ENCODE measurements at places on chromosomes 6 and 20.

GRCh38 chr6:9494864-9495263 is 920.0 kb downstream of the TFAP2A start:
- no peak for DNase-seq

DNA sequence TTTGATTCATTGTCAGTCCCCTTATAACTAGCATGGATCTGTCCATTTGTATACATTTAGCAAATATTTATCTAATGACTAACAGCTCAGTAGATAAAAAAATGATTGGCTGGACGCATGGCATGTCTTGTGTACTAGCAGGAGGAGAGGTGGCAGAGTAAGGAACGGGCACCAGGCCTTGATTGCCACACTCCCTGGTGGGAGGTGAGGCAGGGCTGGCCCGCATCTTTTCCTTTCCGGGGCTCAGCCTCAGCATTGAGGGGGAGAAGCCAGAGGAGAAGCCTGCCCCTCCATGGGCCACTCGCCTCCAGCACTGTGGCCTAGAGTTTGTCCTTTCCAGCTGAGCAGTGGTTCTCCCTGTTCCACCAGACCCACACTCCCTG is 84.9 kb upstream of the TMEM181 start:
- DNase-seq = no peak

GRCh38 chr6:25641940-25642666 is 9.9 kb upstream of the SCGN start:
- no peak for DNase-seq

GRCh38 chr6:169190144-169190584 is 63.5 kb downstream of the THBS2 start:
- no peak for DNase-seq

DNA sequence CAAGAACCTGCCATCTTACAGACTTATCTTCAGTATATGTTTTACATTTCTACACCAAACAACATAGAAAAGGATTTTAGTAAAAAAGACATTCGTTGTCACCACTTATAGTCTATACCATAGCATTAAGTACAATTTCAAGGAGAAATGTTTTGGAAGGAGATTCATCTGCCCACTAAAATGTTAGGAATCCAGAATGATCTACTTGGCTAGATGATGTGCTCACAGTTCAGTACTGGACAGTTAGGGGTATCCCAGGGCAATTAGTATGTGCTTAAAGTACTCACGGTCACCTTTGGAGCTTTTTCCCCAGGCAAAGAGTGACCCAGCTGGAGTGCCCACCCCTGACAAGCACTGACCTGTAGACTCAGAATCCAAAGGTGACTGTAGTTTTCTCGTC is 222.9 kb downstream of the SLC24A3 start:
- DNase-seq = no peak

DNA sequence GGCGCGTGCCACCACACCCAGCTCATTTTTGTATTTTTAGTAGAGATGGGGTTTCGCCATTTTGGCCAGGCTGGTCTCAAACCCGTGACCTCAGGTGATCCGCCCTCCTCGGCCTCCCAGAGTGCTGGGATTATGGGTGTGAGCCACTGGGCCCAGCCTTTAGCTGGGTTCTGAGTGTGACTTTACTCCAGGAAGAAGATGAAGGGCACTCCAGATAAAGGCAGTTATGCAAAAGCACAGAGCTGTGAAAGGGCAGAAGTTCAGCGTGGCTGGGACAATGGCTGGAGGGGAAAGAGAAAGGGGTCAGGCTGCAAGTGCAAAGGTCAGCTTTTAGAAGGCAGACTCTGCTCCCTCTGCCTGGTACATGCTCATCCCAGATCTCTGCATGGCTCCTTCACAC is 39.7 kb downstream of the MAP3K5 start:
- DNase-seq = no peak

GRCh38 chr6:149138699-149139294 is 178.7 kb upstream of the TAB2 start:
- DNase-seq = no peak

GRCh38 chr20:25203871-25204320 is 8.4 kb downstream of the ENTPD6 start:
- DNase-seq = no peak

DNA sequence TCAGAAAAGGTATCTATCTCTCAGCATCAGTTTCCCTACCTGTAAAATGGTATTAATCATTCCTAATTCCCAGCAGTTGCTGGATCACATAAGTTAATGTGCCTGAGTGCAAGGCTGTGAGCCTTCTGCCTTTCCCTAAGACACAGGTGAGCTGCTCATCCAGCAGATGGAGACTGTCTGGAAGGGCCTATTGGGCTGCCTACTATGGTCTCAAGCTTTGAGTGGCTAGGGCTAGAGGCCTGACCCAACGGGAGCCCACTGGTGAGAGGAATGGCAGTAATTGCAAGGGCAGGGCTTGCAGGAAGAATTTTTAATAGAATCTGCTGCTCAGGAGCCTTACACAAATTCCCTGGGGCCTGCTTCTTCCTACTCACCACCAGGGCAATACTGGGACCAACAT is 4.3 kb downstream of the KHDC1 start:
- DNase-seq = no peak

- no peak for DNase-seq
Observed at GRCh38 chr6:157761926-157762325, 61.1 kb upstream of the SNX9 start.

DNA sequence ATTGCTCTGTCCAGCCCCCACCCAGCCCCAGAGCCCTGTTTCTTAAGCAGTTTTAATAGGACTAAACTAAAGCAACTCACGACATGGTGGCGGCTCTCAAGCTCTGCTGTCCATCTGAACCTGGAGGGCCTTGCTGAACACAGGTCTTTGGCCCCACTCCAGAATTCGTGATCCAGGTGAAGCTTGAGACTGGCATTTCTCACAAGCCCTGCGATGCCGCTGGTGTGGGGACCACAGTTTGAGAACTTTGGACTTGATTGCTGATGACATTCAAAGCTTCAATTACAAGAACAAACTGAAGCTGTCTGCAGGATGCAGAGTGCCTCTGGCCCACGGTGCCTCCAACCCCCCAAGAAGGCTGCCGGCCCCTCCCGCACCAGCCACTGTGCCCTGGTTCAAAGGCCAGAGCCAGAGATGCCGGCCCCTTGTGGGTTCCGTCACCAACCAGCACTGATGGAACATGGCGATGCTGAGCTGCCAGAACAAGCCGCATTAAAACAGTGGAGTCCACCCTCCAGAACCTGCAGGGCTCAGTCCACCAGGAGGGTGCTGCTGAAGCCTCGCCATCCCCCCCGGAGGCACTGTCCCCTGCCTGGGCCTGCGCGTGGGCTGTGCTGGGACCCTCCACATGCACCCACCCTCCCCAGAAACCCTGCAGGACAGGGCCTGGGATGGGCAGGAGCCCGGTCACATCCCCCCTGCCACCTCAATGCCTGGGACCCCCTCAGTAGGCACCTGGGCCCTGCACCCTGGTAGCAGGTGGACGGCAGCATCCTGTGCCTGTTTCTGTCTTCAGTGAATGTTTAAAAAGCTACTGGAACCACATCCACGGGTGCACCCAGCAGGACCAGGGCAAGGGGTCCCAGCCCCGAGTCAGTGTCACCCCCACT is 101.1 kb downstream of the PSMB1 start:
- DNase-seq = no peak

GRCh38 chr6:40738551-40739193 is 151.5 kb upstream of the LRFN2 start:
- no peak for DNase-seq

DNA sequence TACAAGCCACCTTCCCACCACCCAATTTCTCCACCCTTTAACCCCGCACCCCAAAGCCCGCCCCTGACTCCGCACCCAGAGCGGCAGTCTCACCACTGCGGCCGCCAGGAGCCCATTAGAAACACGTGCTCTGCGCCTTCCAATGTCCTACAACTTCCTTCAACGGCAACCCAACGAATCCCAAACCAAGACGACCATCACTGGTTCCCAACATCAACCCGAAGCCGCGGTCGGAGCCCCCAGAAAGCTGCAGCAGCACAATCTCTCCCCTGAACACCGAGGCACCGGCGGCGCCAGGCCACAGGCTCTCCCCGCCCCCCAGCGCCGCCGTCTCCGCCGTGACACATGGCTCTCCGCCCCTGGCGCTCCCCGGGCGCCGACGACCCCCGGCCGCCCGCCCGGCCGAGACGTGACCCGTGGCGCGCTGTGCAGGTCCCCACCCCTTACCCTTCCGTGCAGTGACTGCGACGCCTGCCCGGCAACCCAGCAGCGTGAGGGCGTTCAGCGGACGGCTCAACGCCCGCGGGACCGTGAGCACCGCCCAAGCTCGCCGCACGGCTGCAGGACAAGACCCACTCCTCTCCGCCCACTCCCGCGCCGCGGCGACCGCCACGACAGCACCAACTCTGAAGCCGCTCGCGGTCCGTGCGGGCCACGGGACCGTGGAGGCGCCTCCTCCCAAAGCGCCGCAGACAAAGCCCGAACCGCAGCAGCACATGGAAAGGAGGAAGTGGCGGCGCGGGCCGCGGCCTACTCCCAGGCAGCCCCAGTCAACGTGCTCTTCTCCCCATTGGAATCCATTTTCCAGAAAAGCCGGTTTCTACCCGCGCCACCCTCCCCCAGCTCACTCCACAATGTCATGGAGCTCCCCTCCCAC is 551 bp downstream of the SYNCRIP start:
- DNase-seq = peak; percentile 22

DNA sequence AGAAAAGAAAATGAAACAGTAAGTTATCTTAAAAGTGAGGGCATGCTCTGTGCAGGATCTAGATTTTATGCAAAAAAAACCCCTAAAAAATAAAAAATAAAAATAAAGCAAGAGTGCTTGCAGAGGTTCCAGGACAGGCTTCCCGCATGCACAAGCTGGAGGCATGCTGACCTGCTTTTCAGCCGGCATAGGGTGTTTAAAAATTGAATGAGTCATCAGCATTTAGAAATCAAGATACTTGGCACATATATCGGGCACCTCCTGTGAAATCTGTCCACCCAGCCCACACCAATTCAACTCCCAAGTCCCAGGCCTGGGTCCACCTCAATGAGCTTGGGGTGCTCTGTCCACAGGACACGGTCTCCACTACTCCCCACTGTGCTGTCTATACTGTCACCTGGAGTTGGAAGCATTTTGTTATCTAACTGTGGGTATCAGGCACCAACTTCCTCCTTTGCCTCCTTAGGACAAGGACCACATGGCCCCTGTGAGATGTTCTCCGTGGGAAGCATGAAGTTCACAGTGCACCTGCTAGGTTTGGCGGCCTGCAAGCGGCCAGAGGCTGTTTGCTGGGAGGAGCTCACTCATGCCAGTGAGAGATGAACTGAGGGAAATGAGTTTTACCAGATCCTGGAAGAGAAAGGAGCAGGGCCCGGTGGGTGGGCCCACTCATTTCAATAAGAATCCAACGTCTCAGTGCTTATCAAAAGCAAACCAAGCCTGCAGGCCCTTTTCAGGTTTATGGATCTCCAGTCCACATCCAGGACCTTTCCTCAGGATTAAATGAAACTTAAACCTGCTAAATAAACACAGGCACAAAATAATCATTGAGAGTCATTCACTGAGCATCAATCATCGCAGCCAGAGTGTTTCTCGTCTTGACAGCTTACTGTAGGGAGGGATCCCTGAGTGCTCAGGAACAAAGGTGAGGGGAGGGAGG is 121.1 kb downstream of the FOXA2 start:
- no peak for DNase-seq

DNA sequence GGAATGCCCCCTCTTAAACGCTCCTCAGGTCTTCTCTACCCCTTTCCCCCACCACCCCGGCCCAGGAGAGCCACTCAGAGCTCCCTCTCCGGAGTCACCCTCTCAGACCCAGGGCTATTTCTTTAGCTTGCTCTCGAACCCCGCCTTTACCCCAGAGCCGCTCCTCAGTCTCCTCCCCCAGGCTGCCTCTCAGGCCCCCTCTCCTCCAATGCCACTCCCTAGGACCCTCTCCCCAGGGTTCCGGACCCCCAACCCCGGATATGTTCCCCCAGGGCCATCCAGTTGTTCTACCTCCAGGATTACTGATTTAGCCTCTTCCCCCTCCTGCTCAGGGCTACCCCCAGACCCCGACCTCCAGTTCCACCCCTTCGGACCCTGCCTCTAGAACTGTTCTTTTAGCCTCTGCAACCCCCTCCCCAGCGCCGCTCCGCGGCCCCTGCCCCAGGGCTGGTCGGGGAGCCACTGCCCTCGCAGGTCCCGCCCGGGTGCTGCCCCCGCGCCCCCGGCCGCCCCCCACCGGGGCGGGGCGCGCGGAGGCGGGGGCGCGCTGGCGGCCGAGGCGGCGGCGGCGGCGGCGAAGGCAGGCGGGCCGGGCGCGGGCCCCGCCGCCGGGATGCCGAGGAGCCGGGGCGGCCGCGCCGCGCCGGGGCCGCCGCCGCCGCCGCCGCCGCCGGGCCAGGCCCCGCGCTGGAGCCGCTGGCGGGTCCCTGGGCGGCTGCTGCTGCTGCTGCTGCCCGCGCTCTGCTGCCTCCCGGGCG is at the start of gene MMP24:
Gene MMP24 (plus strand): TSS at position 565 of the 758 bp plus-strand sequence. CDS start 49 bp downstream, at position 614.
- DNase-seq = no peak

DNA sequence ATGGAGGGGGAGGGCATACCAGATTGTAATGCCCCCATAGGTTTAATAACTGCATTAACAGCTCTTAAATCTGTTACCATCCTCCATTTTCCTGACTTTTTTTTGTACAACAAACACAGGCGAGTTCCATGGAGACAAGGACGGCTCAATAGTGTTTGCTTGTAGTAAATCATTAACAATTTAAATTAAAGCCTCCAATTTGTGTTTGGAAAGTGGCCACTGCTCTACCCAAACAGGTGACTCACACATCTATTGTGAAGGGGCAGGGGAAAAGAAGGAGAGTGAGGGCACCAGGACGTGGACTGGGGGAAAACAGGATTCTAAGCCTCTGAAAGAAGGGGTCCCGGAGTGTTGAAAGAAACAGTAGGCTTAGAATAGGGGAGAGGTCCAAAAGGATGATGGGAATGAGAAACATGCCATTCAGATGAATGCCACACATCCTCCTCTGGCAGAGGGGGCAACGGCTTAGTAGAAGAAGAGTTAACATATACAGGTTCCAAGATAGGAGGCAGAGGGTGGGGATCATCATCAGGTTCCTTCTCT is 6.9 kb downstream of the GLYATL3 start:
- DNase-seq = no peak

DNA sequence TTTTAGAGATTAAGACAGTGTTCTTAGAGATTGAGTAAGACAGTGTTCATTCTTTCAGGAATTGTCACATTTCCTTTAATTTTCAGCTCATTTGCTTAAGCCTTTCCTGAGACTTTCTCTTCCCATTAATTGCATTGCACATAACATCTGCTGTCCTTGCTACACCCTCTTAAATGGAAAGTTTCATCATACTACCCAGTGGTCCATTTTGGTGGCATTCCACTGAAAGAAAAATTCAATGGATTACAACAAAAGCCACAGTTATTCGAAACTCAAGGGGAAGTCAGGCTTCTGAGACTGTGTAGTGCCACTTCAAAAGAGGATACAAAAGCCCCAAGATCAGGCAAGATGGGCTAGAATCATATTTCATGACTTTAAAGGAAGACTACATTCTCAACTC is 64.0 kb downstream of the RSPO3 start:
- DNase-seq = no peak

GRCh38 chr20:23585449-23585807 is 17.1 kb upstream of the CST9L start:
- DNase-seq = no peak

GRCh38 chr6:148508401-148509041 is 165.9 kb downstream of the SASH1 start:
- DNase-seq = peak; percentile 52

Data from left kidney (tissue), 8 donors.